Sigmoid colon (tissue), 7 donors: ENCODE measurements at places on chromosomes 12 and 14. TPM values are rescaled to one million over a fixed set of nuclear protein-coding genes. Genes with fewer than 3 reads are reported as not detected.

EGLN3 gene
- polyA plus RNA-seq, result 69.1 TPM

LRRC43 gene
- 0.19 TPM for polyA plus RNA-seq

PDE6H gene
- not detected for polyA plus RNA-seq

C14orf132 gene
- 4.3 TPM for polyA plus RNA-seq

GUCY2C gene
- 9.0 TPM for polyA plus RNA-seq

ATF7IP gene
- 3.6 TPM for polyA plus RNA-seq

CLEC14A gene
- 1.2 TPM for polyA plus RNA-seq

DACT1 gene
- polyA plus RNA-seq, result 2.1 TPM

KRT86 gene
- polyA plus RNA-seq, result not detected

MDGA2 gene
- not detected for polyA plus RNA-seq

NUAK1 gene
- polyA plus RNA-seq, result 1.8 TPM

NTF3 gene
- polyA plus RNA-seq, result not detected

MYF6 gene
- polyA plus RNA-seq, result not detected

SMAGP gene
- 81.1 TPM for polyA plus RNA-seq

MAP4K5 gene
- 19.0 TPM for polyA plus RNA-seq

RNFT2 gene
- polyA plus RNA-seq, result 3.1 TPM

GRCh38 chr14:104792101-104792884, 3.3 kb downstream of the AKT1 start:
- no peak for DNase-seq

- no peak for DNase-seq
Measured at GRCh38 chr12:104909761-104910160, 48.3 kb downstream of the SLC41A2 start.

- no peak for DNase-seq
Measured at GRCh38 chr12:81949416-81949815, 190.3 kb upstream of the PPFIA2 start.

- no peak for DNase-seq
Measured at GRCh38 chr12:20436316-20436715, 68.0 kb downstream of the PDE3A start.

GRCh38 chr12:84712747-84713146, 199.9 kb downstream of the SLC6A15 start:
- no peak for DNase-seq

DNA sequence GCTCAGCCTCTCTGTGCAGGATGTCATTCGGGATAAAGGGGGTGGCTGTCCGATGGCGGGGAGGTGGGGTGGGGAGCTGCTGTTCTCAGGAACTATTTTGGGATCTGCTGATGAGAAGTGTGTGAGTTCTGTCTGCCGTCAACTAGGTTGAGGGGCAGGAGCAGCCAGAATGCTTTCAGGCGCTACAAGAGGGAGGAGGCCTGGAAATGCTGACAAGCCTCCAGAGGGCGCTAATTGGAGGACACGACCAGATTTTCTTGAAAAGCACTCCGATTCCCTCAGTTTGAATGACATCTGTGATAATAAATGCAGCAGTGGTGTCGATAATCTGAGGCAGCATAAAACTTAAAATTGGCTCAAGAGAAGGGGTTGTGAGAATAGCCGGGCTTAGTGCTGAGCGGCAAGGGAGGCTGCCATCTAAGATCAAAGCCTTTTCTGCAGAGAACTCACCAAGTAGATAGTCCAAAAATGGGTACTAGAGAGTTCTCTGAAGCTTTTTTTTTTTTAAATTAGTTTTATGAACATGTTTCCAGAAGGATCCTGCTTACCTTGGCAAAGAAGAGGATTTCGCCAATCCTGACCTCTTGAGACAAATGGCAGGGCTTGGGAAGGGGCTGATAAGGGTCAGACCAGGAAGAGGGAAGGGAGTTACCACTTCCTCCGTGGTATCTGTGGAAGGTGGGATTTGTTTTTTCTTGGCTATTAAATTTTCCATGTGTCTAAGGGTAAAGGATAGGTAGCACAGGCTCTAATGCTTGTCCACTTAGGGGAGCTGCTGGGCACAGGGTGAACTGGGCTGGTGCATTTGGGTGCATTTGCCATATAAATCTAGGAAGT, 94.4 kb downstream of the CRACR2A start:
- no peak for DNase-seq

DNA sequence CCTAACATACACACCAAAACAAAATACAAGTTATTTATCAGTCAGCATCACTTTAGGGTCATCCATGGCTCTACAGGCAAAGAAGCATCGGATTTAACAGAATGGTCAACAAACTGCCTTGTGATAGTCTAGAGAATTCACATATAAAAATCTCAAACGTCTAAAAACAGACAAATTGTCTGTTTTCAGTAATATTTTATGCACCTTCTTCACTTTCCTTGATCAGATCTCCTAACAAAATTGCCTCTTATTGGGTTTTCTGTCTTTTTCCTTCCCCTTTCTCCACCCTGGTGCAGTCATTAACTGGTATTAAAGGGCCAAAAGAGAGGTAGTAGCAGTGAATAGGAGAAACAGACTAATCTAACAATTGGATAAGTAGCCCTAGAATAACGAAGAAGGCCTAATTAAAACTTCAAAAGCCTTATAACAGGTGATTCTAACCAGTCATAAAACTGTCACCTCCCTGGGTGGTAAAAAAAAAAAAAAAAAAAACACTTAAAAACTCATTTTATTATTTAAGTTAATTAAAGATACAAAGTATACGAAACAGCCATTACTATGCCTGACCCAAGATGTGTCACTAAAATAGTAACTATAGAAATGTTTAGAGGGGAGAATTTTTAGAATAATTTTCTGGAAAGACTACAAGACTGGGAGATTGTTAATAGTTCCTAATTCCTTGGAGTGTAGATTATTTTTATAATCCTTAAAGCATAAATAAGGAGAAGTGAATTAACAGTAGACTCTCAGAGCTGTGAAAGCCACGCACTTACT, 1.5 kb downstream of the KIF21A start:
- DNase-seq, result no peak

GRCh38 chr12:55036326-55037115, 16.7 kb downstream of the NEUROD4 start:
- no peak for DNase-seq

- peak; percentile 87 for DNase-seq
Measured at GRCh38 chr12:124626971-124627411, 59.6 kb upstream of the NCOR2 start.

GRCh38 chr14:91872011-91872501, 4.7 kb upstream of the TC2N start:
- no peak for DNase-seq

- no peak for DNase-seq
Measured at GRCh38 chr12:3300833-3301401, 190.1 kb upstream of the PRMT8 start.

DNA sequence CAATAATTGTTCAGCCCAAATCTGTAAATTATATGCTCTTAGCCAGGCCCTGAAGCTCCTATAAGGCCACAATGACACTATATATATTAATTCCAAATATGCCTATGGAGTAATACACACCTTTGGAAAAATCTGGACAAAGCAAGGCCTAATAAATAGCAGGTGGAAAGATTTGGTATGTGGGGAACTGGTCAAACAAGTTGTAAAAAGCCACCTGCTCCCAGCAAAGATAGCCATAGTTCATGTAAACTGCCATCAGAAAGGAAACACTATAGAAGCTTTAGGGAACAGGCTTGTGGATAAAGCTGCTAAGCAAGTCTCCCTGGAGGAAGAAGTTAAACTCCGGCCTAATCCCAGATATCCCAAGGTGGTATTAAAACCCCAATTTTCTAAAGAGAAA, 29.7 kb downstream of the PRMT8 start:
- no peak for DNase-seq

GRCh38 chr14:100539003-100539660, 48.1 kb downstream of the BEGAIN start:
- peak; percentile 61 for DNase-seq

DNA sequence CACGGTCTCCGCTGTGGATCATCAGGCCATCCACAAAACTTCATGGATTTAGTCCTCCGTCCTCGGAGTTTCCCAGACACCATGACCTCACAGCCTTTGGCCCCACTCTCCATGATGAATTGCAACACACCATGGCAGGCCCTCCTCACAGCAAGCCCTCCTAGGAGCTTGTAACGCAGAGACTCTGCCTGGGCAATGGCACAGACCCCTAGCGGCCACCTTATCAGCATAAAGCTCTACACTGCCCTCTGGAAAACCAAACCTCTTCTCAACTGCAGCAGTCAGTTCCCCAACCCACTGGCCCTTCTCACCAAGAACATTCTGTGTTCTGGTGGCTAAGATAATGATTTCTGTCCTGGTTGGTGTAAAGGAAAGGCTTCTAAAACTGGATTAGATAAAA, 238.4 kb upstream of the USP15 start:
- no peak for DNase-seq

DNA sequence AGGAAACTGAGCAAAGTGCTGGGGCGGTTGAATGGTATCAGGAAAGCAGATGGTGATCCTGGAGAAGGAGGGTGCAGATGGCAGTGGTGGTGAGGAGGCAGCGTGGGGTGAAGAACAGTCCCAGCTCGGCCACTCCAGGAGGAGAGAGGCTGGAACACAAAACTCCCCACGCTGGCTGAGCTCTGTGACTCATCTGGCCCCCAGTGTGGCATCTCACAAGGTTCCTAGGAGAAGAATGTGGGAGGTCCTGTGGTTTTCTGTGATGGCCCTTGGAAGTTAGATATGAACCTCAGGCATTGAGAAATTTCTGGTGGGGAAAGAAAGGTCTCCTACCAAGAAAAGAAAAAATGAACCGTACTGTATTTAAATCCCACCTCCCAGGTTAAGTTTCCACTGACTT, 8.0 kb upstream of the NRXN3 start:
- no peak for DNase-seq

DNA sequence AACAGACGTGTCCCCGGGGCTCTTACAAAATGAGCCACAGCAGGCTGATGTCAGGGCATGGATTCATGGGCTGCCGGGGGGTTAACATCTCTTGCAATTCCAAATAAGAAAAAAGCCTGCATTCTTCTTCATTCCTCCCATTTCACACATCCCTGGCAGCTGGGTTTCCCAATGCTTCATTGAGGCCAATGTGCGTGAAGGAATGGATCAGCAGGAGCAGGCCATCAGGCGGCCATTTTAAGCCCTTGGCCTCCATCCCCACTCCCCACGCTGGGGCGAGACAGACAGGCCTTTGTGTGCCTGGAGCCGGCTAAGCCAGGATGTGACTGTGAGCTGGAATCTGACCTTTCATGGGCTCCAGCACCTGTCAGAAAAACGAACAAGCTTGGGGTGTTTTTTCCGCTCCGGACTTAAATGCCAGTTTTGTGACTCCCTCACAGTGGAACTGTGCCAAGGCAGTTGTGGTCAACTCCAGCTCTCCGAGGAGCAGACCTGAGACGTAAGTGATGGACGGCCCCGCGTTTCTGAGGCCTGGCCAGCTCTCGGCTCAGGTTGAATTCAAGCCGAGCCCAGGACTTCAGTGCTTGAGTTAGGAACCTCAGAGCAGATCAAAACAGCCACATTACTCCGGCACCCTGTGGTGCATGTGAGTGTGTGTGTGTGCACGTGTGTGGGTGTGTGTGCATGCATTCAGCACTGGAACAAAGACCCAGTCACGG, 133.1 kb downstream of the TMEM30B start:
- peak; percentile 70 for DNase-seq

DNA sequence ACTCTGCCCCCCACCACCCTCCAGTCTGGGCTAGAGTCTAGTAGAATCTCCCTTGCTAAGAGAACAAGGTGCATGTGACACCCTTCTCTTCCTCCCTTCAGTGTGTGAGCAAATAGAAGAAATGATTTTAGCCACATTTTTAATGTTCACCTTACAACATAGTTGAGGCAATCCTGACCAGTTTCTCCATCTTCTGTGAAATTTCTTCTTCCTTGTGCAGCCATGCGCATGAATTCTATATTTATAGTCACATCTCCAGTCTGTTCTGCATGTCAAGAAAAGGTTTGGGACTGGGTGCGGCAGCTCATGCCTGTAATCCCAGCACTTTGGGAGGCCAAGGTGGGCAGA, 9.5 kb upstream of the LTA4H start:
- DNase-seq, result no peak

GRCh38 chr12:123939716-123940626, 32.7 kb downstream of the CCDC92 start:
- no peak for DNase-seq

DNA sequence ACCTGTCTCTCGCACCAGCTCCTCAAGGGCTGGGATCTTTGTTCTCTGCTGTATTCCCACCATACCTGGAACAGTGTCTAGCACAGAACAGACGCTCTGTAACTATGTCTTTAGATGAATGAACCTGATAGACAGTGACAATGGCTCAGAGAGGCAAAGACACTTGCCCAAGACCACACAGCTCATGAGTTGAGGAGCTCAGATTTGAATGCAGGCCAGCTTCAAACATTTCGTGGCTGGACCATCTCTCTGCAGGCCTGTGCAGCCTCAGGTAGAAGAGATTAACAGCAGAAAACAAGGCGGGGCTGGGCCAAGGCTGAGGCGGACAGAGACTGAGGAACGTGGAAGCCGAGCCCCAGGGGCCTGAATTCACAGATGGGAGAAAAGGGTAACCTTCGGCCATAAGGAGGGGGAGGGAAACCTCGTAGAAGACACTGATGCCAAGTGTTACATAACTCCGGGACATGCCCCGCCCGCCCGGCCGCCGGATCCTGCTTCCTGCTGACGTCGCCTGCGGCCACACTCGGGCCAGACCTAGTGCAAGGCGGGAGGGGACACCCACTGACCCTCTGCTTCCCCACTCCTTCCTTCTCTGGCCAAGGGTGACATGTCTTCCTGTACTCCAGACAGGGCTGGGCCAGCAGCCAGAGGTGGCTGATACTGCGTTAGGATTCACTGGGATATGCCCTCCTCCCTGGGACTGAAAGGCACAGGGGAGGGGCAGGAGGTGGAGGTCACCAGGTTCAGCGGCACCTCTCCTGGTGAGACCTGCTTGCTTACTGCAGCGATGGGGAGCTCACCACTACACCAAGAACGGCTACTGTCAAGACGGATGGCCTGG, 86.8 kb downstream of the RFLNA start:
- peak; percentile 98 for DNase-seq

- no peak for DNase-seq
Measured at GRCh38 chr14:63524537-63525155, 18.5 kb downstream of the PPP2R5E start.

DNA sequence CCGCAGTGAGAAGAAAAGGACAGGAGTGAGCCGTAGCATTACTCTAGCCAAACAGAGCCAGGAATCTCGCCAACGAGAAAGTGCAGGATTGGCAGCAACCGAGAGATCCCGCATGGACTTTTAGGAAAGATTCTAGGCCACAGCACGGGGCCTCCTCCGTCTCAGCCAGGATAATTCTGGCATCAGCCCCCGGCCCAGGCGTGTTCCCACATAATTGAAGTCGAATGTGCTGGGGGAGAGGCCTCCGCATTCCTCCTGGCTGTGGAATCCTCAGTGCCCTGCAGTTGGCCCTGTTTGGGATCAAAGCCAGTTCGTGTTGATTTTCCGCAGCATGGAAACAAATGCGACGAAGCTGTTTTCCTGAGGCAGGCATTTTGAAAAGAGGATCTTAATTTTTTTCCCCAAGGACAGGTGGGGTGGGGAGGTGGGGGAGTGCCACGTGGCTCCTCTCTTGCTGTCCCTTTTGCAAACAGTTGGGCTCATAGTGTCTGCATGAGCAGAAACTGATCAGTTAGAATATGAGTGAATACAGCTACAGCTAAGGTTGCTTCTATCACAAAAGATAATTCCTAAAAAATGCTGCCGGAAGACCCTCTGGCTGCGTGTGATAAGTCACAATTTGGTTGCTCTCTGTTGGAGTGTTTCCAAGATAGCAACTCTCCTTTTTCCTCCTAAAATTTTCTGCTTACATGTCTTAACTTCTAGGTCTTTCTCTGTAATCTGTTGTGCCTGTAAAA, 37.3 kb upstream of the ATXN2 start:
- DNase-seq, result peak; percentile 90
